Activated naive CD4-positive, alpha-beta T cell treated with anti-CD3 and anti-CD28 coated beads, Interleukin-2, amount 50 U/mL, for 72 hours (primary cell): ENCODE measurements at places on chromosomes 4 and X. TPM values are rescaled to one million over a fixed set of nuclear protein-coding genes. Genes with fewer than 3 reads are reported as not detected.

FRAS1 gene
- 0.06 TPM for total RNA-seq

STIM2 gene
- 49.1 TPM for total RNA-seq

DNA sequence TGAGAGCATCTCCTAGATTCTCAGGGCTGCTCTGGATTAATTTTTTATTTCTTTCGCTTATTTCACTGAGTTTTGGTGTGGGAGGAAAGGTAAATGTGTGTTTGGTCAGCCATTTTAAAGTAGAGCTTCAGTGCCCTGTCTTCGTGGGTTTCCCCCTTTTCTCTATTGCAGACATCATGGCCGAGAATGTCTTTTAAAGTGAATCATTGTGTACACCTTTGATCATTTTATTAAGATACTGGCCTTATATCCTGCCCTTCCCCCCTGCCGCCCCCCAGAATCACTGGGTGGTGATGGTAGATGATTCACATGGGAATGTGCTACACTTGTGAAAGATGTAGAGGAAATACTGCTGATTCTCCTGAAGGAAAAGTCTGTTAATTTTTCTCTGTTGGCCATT is 23.8 kb downstream of the CDKL5 start:
- DNase-seq: no peak

GRCh38 chrX:97898798-97899197 is 1015.1 kb downstream of the RPA4 start:
- DNase-seq: no peak

GRCh38 chr4:45423896-45424295 is 697.5 kb upstream of the GNPDA2 start:
- DNase-seq: no peak

- no peak for DNase-seq
Measured at GRCh38 chrX:37357436-37357835, 8.3 kb downstream of the PRRG1 start.

DNA sequence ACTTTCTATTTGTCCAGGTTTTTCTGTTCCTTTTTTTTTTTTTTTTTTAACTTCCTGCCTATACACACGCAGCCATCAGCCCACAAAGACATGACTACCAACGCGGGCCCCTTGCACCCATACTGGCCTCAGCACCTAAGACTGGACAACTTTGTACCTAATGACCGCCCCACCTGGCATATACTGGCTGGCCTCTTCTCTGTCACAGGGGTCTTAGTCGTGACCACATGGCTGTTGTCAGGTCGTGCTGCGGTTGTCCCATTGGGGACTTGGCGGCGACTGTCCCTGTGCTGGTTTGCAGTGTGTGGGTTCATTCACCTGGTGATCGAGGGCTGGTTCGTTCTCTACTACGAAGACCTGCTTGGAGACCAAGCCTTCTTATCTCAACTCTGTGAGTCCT is 2.1 kb downstream of the EBP start:
- DNase-seq: no peak

DNA sequence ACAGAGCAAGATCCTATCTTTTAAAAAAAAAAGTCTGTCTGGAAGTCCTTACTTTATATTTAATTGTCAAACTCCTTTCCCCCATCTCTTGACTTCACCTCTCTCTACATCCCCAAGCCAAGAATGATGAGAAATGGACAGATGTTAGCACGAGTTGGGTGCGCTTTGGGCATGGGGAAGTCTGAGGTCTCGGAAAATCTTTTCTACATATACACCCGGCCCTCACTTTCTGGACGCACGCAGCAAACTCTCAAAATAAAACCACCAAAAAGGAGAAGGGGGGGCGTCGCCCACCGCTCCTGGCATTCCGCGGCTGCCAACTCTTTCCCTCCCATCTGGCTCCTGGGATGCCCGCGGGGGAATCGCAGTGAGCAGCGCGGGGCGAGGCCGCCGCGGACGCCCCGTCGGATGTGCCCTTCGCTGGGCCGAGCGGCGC is 756 bp downstream of the IGFBP7 start:
- DNase-seq: no peak
